ENCODE measurements at places on chromosomes 13 and 19.

GRCh38 chr19:40294560-40294959, 9.4 kb upstream of the AKT2 start:
- H3K4me3 ChIP-seq, result no peak overlapping the region
- DNase-seq, result no peak
- no peaks in the 10 kb centered on the region for H3K27me3 ChIP-seq
- H3K4me1 ChIP-seq, result no peaks in the 10 kb centered on the region

GRCh38 chr13:103517066-103517767, 451.0 kb upstream of the SLC10A2 start:
- H3K27me3 ChIP-seq, result no peaks in the 10 kb centered on the region
- no peaks in the 10 kb centered on the region for H3K36me3 ChIP-seq
- no peak overlapping the region for H3K4me3 ChIP-seq
- H3K27ac ChIP-seq, result no peak overlapping the region
- no peaks in the 10 kb centered on the region for H3K4me1 ChIP-seq

GRCh38 chr13:113926301-113926761, 47.5 kb downstream of the C13orf46 start:
- no peak for DNase-seq
- H3K27me3 ChIP-seq, result no peaks in the 10 kb centered on the region
- H3K36me3 ChIP-seq, result no peaks in the 10 kb centered on the region
- H3K4me1 ChIP-seq, result no peaks in the 10 kb centered on the region

GRCh38 chr13:26411206-26411605, 146.3 kb upstream of the WASF3 start:
- DNase-seq, result no peak
- H3K4me1 ChIP-seq, result no peaks in the 10 kb centered on the region
- H3K27me3 ChIP-seq, result no peaks in the 10 kb centered on the region
- no peak overlapping the region for H3K4me3 ChIP-seq

GRCh38 chr19:44576843-44577565, 36.4 kb upstream of the IGSF23 start:
- no peak overlapping the region for H3K4me3 ChIP-seq
- no peak overlapping the region for H3K27ac ChIP-seq
- DNase-seq, result peak; percentile 75
- H3K36me3 ChIP-seq, result no peaks in the 10 kb centered on the region
- H3K4me1 ChIP-seq, result no peaks in the 10 kb centered on the region

GRCh38 chr19:38003438-38004185, 96.6 kb downstream of the SIPA1L3 start:
- peaks cover 11% of the 10 kb centered on the region for H3K4me1 ChIP-seq
- H3K36me3 ChIP-seq, result no peaks in the 10 kb centered on the region

- DNase-seq, result no peak
- no peak overlapping the region for H3K27ac ChIP-seq
- no peak overlapping the region for H3K4me3 ChIP-seq
- no peaks in the 10 kb centered on the region for H3K4me1 ChIP-seq
Measured at GRCh38 chr19:13127051-13127450, 9.0 kb downstream of the NACC1 start.

DNA sequence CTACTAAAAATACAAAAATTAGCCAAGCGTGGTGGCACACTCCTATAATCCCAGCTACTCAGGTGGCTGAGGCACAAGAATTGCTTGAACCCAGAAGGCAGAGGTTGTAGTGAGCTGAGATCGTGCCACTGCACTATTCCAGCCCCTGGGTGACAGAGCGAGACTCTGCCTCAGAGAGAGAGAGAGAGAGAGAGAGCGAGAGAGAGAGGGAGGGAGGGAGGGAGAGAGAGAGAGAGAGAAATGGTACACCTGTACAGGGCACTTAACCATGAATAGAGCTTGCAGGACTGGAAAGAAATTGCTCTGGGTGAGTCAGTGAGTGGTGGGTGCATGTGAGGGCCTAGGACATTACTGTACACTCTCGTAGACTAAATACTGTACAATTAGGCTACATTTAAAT, 40.5 kb upstream of the SLC7A9 start:
- no peak overlapping the region for H3K4me3 ChIP-seq
- no peaks in the 10 kb centered on the region for H3K27me3 ChIP-seq
- no peak overlapping the region for H3K27ac ChIP-seq
- no peak for DNase-seq
- H3K36me3 ChIP-seq, result no peaks in the 10 kb centered on the region

DNA sequence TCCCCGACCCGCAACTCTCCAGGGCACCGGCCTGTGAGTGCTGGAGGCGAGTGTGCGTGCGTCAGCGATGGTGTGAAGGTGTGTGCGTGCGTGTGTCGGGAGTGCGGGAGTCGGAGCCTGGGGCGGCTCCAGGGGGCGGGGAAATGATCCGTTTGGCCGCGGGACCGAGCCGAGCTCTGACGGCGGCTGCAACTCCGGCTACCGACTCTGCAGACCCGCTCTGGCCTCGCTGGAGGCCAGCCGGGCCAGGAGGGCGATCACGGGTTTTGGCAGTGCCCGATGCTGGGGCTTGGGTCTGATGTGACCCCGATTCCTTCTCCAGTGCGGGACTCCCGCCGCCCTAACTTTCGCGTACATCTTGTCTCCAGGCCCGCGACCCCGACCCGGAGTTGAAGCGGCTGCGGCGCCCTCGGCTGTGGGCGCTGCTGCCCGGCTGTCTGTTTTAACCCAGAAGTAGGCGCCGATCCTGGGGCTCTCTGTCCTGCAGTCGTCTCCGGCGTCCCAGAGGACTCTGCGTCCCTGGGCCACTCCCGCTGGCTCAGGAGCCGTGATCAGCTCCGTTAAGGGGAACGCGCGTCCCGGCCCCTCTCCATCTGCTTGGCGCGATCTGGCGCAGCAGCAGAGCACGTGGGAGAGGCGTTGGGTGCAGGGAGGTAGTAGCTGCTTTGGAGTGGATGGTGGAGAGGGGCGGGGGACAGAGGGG, 1.2 kb downstream of the CHST8 start:
- no peaks in the 10 kb centered on the region for H3K36me3 ChIP-seq
- DNase-seq, result peak; percentile 19
- H3K4me3 ChIP-seq, result no peak overlapping the region
- H3K27me3 ChIP-seq, result peaks cover 35% of the 10 kb centered on the region
- H3K4me1 ChIP-seq, result no peaks in the 10 kb centered on the region
- H3K27ac ChIP-seq, result no peak overlapping the region

DNA sequence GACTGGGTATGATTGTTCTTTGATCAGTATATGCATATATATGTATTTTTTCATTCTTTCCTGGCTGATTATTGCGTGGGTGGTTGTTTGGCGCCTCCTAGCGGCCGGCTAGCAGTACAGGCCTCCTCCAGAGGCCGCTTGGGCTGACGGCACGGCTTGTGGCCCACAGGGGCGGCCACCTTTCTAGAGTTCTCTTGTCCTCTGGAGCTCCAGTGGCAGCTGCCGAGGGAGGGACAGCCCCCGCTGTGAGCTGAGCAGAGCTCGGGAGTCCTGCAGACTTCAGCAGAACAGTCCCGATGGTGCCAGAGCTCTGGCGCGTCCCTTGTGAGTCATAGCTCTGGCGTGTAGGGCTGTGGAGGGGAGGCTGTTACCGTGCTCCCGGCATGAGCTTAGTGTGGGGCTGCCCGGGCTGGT, 22.5 kb upstream of the ZNF429 start:
- no peak overlapping the region for H3K4me3 ChIP-seq
- H3K4me1 ChIP-seq, result no peaks in the 10 kb centered on the region
- DNase-seq, result peak; percentile 79
- no peak overlapping the region for H3K27ac ChIP-seq

DNA sequence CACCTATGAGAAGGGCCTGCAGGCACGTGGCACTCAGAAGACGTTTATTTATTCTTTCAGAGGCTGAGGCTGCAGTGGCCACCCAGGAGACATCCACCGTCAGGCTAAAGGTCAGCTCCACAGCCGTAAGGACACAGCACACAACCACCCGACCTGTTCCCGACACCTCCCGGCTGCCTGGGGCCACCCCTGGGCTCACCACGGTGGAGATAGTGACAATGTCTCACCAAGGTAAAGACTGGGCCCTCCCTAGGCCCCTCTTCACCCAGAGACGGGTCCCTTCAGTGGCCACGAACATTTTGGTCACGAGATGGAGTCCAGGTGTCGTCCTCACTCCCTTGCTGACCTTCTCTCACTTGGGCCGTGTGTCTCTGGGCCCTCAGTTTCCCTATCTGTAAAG, 32.5 kb downstream of the SPC24 start:
- H3K4me3 ChIP-seq, result no peak overlapping the region
- H3K4me1 ChIP-seq, result no peaks in the 10 kb centered on the region
- peaks cover 43% of the 10 kb centered on the region for H3K36me3 ChIP-seq
- no peak for DNase-seq
- no peak overlapping the region for H3K27ac ChIP-seq
- no peaks in the 10 kb centered on the region for H3K27me3 ChIP-seq

DNA sequence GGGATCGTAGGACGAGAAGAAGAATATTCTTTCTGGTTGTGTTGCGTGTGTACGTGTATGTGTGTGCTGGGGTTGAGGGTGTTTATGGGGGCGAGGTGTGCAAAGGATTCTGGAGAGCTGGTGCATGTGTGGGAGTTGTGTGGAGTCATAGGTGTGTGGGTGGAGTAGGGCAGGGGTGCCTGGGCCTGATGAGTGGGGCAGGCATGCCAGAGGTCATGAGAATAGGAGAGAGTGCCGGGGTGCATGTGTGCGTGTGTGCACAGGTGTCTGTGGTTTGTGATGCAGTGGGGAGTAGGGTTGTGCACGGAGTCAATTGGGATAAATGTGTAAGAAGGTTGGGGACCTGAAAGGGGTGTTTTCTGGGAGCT, 649 bp downstream of the TMEM91 start:
- H3K4me1 ChIP-seq, result no peaks in the 10 kb centered on the region
- H3K27me3 ChIP-seq, result no peaks in the 10 kb centered on the region
- DNase-seq, result no peak
- no peaks in the 10 kb centered on the region for H3K36me3 ChIP-seq

DNA sequence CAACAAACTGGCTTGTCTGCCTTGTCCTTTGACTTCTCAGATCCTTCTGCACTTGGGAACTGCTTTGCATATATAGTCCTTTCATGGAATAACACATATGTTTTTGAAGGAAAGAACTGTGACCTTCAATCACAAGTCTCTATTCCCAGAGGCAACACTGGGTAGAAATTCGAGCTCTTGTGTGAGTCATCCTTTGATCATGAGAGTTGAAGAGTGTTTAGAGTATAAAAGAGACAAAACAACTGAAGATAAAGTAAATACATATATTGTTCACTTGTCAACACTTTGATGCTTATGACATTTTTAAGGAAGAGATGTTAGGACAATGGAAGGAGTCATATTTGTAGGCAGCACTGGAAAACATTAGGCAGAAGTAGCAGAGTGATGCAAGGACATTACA, 5.2 kb upstream of the OR7A5 start:
- no peaks in the 10 kb centered on the region for H3K27me3 ChIP-seq
- DNase-seq, result no peak
- no peak overlapping the region for H3K27ac ChIP-seq
- no peaks in the 10 kb centered on the region for H3K4me1 ChIP-seq

DNA sequence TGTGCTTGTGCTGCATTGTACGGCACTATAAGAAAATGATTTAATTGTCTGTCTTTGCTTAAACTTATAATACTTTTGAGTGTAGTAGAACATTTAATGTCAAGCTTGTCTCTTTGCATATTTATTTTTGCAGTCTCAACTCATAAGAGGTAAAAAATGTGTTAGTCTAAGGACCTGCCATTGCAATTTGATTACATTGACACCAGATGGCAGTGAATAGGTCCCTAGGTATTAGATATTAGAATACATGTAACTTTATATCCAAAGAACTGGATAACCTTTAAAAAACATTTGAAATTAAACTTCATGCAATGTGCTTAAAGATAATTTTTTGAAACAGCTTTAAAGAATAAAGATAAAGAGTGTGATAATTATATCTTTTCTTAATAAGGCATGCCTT, 1421.3 kb downstream of the OLFM4 start:
- H3K36me3 ChIP-seq, result no peaks in the 10 kb centered on the region
- DNase-seq, result peak; percentile 23
- no peaks in the 10 kb centered on the region for H3K4me1 ChIP-seq
- H3K4me3 ChIP-seq, result no peak overlapping the region

DNA sequence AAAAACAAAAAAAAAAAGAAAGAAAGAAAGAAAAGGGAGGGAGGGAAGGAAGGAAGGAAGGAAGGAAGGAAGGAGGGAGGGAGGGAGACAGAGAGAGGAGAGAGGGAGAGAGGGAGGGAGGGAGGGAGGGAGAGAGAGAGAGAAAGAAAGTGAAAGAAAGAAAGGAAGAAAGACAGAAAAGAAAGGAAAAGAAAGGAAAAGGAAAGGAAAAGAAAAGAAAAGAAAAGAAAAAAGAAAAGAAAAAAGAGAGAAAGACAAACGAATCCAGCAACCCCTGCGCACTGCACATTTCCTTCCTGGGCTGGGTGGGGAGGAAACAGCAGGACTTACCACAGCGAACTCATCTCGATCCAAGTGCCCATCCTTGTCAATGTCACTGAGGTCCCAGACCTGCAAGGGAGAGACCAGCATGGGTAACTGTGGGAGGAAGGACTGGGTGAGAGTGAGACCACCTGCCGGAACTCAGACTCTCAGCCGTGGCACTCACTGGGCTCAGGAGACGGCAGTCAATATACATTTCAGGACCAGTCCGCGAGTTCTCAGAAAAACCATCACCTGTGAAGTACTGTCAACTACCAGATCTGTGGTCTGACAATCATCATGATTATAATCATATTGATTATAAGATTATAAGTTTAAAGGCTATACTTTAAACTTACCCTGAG, 43.3 kb downstream of the EPS15L1 start:
- no peak overlapping the region for H3K4me3 ChIP-seq
- H3K27me3 ChIP-seq, result no peaks in the 10 kb centered on the region
- peaks cover 4% of the 10 kb centered on the region for H3K36me3 ChIP-seq
- DNase-seq, result no peak

DNA sequence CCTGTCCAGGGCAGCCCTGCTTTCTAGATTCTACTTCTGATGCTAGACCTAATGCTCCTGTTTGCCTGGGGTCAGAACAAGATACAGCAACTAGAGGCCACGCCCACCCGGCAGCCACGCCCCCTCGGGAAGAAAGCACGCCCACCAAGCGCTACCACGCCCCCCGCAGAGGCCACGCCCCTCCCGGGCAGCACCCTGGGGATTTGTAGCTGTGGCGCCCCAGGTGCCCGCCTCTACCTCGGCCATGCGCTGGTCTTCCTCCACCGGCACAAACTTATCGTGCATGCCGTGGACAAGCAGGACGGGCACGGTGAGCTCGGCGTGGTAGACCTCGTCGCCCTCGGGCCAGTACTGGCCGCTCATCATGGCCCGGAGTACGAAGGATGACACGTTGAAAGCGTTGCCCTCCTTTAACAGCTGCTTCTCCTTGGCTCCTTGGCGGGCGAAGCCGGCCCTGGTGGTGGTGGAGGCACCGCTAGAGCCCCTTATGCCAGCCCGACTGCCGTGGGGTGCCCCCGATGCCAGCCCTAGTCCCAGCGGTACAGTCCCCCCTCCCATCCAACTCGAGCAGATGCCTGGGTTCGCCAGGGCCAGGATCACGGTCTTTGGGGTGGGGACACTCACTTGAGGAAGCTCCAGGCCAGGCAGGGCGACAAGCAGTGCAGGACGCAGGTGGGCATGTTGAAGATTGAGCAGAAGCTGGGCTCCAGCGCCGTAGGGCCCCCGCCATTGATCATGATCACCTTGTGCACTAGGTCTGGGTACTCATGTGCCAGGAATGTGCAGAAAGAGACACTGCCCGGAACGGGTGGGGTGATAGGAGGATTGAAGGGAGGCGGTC, 9.0 kb downstream of the ABHD8 start:
- peaks cover 2% of the 10 kb centered on the region for H3K36me3 ChIP-seq
- H3K4me3 ChIP-seq, result no peak overlapping the region
- H3K27me3 ChIP-seq, result no peaks in the 10 kb centered on the region
- peak; percentile 77 for DNase-seq
- H3K4me1 ChIP-seq, result no peaks in the 10 kb centered on the region
